Common myeloid progenitor, CD34-positive (primary cell): ENCODE measurements at places on chromosomes 7 and 10.

GRCh38 chr7:11858622-11859302 lies 26.8 kb upstream of the THSD7A start:
- no peak for DNase-seq

DNA sequence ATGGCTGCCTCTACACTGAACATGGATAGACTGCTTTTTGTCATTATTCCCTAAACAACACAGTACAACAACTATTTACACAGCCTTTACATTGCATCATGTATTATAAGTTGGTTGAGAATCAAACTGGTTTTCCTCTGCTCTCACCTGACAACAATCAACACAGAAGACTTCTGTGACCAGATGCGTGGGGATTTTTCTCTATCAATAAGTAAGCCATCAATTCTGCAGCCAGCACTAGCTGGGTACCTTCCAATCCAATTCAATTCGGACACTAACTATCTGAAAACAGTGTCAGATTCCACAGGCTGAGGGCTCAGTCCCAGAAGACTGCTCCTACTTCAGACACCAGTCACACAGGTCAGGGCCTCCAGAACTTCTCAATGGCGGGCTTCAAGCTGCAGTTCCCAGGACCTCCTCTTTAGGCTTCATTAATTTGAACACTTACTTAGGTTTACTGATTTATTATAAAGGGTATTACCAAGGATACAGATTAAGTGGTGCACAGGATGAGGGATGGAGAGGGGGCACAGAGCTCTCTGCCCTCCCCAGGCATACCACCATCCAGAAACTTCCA lies 36.4 kb upstream of the ASL start:
- no peak for DNase-seq

- DNase-seq, result peak; percentile 39
These were observed 216.9 kb downstream of the POLR1F start for GRCh38 chr7:19491821-19492452.

DNA sequence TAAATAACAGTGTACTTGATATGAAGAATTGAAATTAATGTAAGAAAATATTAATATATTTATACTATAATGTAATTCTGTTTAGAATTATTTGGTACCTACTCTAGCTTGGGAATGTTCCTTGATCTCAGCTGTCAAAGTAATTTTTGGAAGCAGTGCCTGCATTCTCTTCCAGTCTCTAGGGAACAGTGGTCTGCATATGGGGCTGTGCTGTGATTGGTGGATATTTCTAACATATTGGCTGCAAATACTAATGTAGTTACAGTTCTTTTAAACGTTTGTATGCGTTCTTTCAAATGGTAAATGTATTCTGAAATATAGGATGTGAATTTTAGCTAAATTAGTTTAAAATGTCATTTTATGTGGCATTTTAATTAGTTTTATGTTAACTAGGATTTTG lies 87.2 kb downstream of the PHF14 start:
- no peak for DNase-seq

GRCh38 chr7:148927123-148928045 lies 43.3 kb upstream of the EZH2 start:
- no peak for DNase-seq

DNA sequence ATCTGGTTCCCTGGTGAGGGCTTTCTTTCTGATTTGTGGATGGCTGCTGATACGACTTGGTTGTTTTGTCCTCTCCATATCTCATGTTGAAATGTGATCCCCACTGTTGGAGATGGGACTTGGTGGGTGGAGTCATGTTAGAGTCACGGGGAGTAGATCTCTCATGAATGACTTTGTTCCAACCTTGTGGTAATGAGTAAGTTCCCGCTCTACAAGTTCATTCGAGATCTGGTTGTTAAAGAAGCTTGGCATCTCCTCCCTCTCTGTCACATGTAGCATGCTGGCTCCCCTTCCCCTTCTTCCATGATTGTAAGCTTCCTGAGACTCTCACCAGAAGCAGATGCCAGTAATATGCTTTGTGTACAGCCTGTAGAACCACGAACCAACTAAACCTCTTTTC lies 37.1 kb upstream of the NXPH1 start:
- no peak for DNase-seq

GRCh38 chr7:81714306-81714705 lies 55.5 kb downstream of the HGF start:
- DNase-seq, result no peak

DNA sequence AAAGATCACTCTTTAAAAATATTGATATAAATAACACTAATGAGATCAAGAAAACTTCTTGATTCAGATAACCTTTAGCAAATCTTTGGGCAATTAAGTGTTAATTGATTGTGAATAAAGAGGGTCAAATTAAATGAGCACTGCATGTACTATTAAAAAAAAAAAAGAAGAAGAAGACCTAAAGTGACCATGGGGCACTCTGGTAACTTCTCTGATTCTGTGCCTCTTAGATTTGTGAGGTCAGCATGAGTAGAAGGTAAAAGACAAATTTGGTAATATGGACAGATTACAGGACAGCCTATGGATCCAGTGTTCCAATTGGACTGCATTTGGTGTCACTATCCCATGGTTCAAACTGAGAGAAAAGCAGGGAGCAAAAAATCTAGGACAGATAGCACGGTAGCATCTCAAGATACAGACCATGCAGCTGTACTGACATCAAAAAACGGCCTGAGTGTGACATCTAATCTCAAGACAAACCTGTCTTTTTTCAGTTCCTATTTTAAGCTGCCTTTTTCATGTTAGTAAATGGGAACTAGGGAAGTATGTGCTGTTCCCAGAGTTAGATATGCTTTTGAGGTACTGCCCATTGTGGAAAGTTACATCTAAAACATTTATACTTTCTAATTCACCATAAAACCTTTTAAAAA lies 128.0 kb downstream of the KCND2 start:
- DNase-seq, result no peak

- no peak for DNase-seq
These were observed 63.8 kb upstream of the NPS start for GRCh38 chr10:127485153-127485857.

DNA sequence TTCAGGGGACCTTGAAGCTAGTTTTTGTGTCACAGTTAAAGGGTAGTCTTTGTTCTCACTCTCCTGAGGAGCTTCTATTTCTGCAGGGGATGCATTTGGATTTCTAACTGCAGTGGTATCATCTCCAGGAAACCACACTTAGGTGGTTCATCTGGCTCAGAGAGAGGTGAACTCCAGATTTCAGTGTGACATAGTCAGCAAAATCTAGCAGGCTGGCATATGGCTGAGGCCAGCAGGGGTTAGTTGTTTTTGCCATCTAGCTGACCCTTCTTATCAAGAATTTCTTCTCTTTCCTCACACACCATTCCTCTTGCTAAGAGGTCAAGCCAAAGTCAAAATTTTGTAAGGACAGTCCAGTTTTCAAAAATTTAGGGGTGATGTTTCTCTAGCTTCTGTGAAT lies 248.2 kb downstream of the REEP3 start:
- DNase-seq, result no peak

DNA sequence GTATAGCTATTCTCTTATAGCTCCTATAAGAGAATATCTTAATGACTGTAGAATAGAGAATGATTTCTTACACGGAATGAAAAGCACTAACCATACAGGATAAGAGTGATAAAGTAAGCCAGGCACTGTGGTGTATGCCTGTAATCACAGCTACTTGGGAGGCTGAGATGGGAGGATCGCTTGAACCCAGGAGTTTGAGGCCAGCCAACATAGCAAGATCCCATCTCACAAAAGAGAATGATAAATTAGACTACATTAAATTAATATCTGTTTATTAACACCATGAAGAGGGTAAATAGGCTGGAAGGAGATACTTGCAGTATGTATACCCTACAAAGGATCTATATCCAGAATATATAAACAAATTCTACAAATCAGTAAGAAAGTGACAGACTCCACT lies 12.2 kb upstream of the OIT3 start:
- DNase-seq, result no peak

DNA sequence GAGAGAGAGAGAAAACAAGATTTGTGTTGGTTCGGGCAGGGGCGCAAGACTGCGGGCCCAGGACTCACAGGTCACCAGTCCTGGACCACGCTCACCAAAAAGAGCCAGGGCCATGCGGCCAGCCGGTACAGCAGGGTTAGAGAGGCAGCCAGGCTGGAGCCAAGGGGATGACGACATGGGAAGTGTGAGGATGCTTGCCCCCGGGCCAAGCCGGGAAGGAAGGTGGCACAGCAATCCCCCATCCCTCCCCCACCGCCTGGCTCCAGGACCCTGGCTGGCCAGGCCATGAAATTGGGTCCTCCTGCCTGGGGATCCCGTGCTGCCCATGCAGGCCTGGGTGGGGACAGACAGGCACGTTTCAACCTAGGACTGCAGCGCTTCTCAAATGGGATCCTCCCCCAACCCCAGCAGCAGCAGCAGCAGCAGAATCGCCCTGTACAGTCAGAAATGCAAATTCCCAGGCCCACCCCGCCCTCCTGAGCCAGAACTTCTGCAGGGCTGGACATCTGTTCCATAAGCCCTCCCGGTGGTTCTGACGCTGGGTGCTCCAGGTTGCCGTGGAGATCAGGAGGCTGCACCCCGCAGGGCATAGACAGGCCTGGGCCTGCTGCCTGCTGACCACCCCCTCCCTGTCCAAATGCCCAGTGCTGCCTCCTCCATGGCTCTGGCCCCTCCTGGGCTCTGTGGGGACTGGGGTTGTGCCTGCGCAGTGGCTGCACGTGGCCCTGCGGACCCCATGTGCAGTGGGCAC lies 35.0 kb downstream of the YKT6 start:
- no peak for DNase-seq

DNA sequence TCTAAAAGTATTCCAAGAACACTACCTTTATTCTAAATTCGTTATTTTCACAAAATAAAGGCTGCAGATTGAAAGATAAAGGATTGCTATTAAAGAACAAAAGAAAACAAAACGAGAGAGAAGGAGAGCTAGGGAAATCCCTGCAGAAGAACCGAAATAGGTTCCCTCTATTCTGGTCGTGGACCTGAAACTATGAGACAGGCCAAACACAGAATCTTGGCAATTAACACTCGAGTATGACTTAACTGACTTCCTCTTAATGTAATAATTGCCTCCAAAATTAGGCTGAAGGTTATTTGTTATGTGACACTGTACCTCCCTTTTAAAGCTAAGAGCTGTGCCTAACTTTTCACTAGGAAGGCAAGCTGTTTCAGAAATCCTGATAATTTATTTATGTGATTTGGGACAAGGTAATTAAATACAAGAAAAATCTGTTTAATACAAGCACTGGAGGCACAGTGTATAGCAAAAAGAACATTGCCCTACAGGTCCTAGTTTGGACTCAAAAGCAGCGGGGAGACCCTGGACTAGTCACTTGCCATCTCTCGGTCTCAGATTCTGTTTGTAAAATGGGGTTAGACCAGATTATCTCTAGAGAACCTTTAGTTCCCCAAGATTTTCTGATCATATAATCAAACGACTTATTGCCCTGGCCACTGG lies 11.6 kb downstream of the NAMPT start:
- no peak for DNase-seq

DNA sequence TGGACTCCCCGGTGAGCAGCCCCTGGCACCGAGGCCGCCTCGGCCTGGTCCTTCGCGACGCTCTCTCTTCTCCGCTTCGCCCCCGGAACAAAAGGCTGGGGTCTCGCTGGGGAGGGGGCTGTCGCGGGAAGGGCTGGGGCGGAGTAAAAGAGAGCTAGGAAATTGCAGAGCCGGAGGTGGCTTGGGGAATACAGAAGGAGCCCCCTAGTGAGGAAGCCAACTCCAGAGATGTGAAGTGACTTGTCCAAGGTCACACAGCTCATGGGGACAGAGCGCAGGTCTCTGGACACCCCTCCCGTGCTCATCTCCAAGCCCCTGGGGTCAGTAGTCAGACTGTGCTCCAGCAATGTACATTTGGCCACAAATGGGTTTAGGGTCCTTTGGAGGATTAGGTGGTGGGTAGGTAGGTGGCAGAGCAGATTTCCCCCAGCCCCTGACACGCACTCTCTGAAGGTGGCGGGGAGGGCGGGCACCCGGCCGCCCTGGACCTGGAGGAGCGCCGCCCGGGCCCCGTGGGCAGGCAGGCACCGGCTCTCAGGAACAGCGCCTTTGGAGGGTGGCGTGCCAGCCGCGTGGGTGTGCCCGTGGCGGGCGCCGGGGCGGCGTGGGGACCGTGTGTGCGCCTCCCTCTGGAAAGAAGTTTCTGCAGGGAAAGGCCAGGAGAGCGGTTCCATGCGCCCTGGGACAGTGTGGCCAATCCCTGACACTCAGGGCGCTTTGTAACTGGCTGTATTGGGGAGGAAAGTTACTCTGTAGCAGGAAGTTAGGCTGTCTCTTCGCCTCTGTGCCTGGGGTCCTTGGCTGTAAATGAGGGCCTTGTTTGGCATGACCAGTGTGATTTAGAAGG lies 910 bp downstream of the WIPF3 start:
- peak; percentile 56 for DNase-seq

- no peak for DNase-seq
These were observed 25.6 kb downstream of the BLVRA start for GRCh38 chr7:43784030-43784584.

DNA sequence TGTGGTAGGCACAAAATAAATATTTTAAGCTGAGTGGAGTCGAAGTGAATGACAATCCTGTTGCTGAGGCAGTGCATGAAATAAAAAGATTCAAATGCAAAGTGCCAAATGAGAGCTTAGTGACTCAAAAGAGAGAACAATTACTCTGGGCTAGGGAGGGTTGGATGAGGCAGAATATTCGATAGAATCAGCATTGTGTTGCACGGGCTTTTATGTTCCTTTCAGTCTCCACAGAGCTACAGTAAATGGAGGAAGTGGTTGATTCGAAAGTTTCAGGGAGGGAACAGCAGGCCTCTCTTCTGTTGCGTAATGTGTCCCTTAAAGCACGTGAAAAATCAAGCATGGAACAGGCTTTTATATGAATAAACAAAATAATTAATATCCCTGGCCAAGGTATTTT lies 599.3 kb upstream of the CELF2 start:
- DNase-seq, result peak; percentile 6

DNA sequence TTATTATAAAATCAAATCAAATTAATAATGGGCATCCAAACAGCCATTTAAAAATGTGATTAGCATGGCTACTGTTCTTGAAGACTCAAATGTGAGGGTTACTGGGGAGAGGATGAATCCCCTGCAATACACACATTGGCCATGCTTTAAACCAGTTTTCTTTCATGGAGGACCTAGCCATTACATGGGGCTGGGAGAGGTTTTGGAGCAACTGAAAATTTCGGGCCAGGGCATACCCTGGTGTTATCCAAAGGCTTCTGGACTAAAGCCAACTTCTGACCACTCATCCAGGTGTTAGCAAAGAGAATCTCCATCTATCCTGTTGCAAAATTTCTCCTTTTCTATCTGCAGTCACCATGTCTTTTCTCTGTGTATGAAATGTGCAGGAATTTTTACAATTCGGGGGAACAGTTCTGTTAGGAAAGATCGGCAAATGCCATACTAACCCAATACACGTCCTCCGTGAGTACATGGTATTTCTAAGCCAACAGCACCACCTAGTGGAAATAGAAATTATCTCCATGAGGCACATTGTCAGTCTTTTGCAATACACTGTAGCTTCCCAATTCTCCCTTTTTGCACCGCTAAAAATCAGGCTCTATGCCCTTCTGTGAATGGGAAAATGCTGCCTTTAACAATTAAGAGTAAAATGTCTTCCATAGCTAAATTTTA lies 47.0 kb upstream of the ZNF107 start:
- peak; percentile 60 for DNase-seq

- no peak for DNase-seq
These were observed 91.9 kb upstream of the MBL2 start for GRCh38 chr10:52864201-52865106.

GRCh38 chr10:32049113-32049512 lies 7.1 kb downstream of the KIF5B start:
- DNase-seq, result no peak
